Pulmonary artery endothelial cell (primary cell): ENCODE measurements at places on chromosomes 7 and 10. TPM values are rescaled to one million over a fixed set of nuclear protein-coding genes. Genes with fewer than 3 reads are reported as not detected.

Gene TMUB1
- total RNA-seq = 18.0 and 19.6 TPM in 2 replicates

Gene DLG5
- total RNA-seq = 9.6 and 10.2 TPM in 2 replicates

Gene CFTR
- not detected in 2 replicates for total RNA-seq

- DNase-seq = no peak
These were observed 223.6 kb downstream of the GATA3 start for GRCh38 chr10:8278099-8278498.

Gene LIPM
- not detected in 2 replicates for total RNA-seq

DNA sequence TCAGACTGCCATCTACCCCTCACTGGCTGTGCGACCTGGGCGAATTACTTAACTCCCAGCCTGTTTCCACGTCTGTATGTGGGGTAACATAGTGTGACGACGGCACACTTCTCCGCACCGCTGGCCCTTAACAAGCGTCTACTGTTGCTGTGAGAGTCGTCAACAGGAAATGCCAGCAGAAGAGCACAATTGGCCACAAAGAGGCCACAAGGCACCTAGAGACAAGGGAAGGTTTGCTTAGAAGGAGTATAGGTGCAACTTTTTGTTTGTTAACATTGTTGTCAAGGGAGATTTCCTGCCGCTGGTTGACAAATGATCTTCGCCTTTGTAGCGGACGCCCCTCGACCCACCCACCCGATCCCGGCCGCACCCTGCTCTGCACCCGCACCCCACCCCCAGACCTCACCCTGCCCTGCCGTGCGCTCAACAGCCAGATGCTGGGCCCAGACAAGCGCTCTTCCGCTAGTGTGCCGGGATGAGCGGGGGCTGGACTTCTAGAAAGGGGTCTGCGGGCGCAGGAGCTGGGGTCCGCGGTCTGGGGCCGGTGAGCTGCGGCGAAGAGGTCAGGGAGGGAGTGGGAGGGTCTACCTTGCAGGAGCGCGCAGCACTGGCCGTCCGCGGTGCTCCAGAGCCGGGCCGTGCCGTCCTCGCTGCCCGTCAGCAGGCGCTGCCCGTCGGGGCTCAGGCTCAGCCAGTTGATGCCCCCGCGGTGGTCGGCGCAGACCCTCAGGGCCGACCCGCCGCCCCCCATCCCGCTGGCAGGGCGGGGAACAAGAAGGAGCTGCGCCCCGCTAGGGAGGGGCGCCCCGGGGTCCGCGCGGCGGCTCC is 785 bp downstream of the WDR86 start:
- DNase-seq = no peak

- no peak for DNase-seq
These were observed 30.4 kb downstream of the LYZL1 start for GRCh38 chr10:29319205-29319781.

Gene MORN4
- total RNA-seq = 3.9 and 7.1 TPM in 2 replicates

DNA sequence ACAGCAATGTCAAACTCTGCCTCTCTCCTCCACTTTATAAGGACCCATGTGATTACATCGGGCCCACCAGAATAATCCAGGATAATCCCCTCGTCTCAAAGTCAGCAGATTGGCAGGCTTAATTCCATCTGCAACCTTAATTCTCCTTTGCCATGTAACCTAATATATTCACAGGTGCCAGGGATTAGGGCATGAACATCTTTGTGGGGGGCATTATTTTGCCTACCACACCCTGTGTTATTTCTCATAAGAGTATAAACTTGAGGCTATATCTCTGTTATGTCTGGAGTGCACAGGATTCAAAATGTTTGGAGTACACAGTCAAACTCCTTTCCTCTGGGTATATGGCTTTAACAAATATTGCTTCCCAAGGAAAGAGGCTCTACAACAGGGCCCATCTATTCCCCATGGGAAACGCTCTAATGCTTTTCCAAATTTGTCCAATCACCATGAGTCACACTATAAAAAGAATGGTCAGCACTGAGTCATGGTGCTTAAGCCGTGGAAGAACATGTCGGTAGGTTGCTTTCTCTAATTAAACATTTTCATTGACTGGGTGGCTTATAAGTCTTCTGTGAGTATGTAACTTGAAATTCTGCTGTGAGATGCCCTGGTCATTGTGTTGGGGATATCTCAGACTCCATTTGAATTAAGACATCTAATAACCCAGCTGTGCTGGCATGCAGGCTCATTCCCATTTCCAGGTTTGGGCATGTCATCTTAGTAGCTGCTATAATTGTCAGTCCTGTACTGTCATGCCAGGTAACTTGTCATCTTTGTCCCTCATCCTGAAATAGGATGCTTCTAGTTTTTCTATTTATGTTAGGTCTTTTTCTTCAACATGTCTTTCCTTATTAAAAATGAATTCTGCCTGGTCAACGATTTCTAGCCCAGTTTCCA is 11.5 kb upstream of the AKR1B10 start:
- DNase-seq = peak; percentile 19

DNA sequence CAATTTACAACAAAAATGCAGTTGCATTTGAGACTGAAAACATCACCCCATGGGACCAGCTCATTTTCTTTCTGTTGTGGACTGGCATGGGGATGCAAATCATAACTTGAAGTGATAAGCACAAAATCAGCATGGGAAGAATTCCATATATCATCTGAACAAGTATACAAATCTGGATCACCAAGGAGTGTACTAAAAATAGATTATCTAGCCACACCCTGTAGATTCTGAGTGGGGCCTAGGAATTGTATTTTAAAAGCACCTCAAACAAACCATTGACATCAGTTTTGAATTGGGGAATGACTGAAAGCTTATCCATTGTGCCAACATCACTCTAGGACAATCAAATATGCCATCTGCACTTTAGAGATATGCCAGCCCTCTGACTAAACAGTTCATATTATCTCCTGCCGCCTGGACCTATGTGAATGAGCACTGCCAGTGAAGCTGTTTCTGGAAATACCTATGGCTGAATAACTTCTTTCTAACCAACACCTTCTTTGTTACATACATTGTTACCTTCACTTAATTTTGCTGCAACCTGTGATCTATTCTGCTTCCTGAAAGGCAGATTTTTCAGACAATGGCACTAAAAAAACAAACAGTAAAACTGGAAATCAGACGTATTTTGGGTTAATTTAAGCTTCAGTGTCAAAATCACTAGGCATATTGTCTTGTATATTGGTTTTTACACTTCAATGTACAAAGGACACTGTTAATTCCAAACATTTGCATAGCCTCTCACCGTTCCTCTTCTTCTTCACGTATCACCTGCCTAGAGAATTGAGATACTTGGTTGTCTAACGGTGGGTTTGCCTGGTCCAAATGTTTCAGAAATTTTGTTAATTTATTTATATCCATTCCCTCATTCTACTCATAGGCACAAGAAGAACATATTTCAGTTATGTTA is 42.4 kb upstream of the HGF start:
- no peak for DNase-seq

DNA sequence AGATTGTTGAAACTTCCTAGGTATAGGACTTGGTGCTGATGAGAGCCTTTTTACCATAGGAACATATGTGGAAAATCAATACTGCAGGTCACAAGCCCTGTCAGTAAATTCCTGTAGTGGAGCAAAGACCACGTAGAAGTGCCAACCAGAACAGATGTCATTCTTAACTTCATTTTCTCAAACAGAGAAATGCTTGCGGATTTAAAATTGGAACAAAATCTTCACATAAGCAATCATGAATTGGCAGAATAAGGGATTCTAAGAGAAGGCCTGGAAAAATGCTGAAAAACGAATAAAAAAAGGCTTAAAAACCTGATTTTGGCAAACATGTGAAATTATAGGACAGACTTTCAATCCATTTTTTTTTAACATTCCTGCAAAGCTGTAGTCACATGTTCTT is 80.8 kb upstream of the SMIM30 start:
- DNase-seq = no peak

DNA sequence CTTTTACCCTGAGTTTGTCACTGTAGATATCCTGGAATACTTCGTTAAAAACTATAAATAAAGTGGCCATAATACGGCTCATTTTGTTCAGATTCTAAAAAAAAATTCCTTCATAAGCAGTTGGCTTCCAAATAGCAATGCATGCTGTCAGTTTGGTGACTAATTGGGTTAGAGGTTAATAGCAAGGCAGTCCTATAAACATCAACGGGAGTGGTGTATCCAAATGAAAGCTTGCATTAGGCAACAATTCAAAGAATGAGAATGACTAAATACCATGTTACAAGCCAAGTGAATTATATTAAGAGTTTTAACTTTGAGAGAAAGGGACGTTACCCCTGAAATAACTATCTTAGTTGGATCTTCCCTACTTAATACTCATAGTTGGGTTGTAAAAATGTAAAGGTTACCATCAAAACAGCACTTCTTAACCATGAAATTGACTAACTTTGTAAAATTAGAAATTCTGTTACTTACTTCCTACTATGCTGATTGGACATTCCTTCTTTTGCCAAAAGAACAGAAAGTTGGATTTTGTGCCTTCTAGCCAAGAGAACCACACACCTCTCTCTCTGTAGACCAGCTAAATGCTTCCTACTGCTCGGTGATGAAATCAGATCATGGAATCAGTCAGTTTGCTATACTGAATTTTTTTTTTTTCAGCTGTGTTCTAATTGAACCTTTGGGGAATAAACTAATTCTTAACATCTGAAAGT is 98.0 kb downstream of the KAT6B start:
- DNase-seq = peak; percentile 75

Gene VPS37D
- 2.5 and 4.3 TPM in 2 replicates for total RNA-seq
